ENCODE measurements at places on chromosomes 1 and 21.

GRCh38 chr1:48841461-48841860, 64.8 kb upstream of the BEND5 start:
- DNase-seq, result no peak

DNA sequence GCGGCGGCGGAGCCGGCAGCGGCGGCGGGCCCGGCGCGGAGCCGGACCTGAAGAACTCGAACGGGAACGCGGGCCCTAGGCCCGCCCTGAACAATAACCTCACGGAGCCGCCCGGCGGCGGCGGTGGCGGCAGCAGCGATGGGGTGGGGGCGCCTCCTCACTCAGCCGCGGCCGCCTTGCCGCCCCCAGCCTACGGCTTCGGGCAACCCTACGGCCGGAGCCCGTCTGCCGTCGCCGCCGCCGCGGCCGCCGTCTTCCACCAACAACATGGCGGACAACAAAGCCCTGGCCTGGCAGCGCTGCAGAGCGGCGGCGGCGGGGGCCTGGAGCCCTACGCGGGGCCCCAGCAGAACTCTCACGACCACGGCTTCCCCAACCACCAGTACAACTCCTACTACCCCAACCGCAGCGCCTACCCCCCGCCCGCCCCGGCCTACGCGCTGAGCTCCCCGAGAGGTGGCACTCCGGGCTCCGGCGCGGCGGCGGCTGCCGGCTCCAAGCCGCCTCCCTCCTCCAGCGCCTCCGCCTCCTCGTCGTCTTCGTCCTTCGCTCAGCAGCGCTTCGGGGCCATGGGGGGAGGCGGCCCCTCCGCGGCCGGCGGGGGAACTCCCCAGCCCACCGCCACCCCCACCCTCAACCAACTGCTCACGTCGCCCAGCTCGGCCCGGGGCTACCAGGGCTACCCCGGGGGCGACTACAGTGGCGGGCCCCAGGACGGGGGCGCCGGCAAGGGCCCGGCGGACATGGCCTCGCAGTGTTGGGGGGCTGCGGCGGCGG, 1.0 kb downstream of the ARID1A start:
- DNase-seq, result peak; percentile 29

DNA sequence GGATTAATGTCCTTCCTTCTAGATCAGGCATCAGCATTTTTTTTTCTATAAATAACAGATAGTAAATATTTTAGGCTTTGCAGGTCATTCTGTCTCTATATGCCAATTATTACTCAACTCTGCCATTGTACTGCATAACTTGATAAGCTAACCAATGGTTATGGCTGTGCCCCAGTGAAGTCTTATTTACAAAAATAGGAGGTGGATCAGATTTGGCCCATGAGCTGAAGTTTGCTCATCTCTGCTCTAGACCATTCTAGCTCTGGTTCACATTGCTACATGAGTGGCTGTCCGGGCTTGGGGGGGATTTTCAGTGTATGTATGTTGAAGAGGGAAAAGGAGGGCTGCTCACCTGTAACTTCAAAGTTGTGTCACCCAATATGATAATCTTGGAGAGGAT, 10.1 kb downstream of the RAB7B start:
- DNase-seq, result no peak

DNA sequence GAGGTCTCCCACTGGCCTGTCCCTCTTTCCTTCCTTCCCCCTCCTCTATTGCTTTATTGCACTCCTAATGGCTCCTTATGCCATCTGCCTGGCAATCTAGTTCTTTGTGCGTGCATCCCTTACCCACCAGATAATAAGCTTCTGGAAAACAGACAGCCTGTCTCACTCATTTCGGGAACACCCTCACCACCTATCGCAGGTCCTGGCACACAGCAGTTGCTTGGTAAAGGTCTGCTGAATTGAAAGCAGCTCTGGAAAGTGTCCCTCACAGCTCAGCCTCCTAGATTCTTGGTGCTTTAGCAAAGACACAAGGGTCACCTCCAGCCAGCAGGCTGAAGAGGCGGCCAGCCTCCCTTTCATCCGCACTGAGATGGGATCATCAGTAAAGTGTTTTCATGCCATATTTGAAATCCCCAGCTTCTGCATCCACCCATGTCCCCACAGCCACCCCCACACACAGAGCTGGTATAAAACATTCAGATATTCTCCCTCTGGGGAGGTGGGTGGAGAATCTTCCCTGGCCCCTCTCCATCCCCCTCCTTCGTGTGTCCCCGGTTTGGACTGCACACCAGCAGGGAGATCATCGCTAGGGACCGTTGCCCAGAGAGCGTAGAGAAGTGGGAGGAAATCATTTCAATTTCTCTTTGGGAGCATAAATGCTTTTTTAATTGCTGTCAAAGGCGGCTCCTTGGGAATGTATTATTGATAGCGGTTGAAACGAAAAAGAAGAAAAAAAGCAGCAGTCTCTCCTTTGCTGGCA, 29.1 kb upstream of the ATP2B4 start:
- DNase-seq, result no peak

DNA sequence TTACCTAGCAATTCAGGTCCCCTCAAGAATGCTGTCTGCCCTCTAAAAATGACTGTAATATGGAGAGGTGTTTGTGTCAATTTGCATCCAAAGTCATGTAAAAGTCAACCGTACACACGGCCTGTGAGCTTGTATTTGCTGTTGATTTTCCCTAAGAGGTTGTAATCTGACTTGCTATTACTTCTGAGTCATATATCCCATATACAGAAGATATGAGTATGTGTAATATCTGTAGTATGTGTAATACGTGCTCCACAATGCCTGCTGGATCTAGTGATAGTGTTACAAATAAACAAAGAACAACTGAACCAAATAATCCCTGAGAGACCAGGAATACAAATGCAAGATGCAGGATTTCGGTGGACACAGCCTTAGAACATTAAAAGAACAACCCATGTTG, 1.4 kb upstream of the KCNJ6 start:
- DNase-seq, result no peak

- no peak for DNase-seq
Measured at GRCh38 chr21:42526379-42526727, 12.7 kb downstream of the SLC37A1 start.

- no peak for DNase-seq
Measured at GRCh38 chr21:16583556-16583955, 853.8 kb downstream of the USP25 start.

- peak; percentile 57 for DNase-seq
Measured at GRCh38 chr1:58162952-58163550, 383.5 kb downstream of the OMA1 start.

DNA sequence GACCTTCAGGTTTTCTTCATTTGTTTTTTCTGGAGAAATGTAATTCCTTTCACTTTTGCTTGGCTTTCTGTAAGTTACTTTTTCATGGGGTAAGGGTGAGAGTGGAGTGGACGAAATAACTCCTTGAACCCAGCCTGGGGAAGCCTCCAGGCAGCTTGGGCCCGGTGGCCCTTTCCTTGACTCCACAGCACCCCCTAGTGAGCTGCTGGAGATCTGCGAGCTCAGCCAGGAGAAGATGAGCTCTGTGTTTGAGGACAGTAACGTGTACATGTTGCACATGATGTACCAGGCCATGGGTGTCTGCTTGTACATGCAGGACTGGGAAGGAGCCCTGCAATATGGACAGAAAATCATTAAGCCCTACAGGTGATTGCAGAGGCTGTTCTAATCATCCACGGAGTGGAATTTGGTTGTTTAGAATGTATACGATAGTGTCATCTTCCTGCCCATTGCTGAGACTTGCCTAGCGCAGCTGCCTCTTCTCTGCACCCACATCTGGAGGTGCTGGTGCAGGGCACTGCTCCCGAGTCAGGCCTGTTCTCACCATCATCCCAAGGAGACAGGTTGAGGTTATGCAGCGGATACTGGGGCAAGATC, 51.0 kb downstream of the SMYD2 start:
- DNase-seq, result peak; percentile 61

GRCh38 chr1:105462308-105462707, 1594.2 kb upstream of the PRMT6 start:
- no peak for DNase-seq

DNA sequence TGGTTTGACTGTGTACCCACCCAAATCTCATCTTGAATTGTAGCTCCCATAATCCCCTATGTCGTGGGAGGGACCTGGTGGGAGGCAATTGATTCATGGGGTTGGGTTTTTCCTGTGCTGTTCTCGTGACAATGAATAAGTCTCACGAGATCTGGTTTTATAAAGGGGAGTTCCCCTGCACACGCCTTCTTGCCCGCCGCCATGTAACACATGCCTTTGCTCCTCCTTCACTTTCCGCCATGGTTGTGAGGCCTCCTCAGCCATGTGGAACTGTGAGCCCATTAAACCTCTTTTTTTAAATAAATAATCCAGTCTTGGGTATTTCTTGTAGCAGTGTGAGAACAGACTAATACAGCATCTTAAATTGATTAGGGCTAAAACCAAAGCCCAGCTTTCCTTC, 22.6 kb upstream of the RERE start:
- DNase-seq, result no peak

DNA sequence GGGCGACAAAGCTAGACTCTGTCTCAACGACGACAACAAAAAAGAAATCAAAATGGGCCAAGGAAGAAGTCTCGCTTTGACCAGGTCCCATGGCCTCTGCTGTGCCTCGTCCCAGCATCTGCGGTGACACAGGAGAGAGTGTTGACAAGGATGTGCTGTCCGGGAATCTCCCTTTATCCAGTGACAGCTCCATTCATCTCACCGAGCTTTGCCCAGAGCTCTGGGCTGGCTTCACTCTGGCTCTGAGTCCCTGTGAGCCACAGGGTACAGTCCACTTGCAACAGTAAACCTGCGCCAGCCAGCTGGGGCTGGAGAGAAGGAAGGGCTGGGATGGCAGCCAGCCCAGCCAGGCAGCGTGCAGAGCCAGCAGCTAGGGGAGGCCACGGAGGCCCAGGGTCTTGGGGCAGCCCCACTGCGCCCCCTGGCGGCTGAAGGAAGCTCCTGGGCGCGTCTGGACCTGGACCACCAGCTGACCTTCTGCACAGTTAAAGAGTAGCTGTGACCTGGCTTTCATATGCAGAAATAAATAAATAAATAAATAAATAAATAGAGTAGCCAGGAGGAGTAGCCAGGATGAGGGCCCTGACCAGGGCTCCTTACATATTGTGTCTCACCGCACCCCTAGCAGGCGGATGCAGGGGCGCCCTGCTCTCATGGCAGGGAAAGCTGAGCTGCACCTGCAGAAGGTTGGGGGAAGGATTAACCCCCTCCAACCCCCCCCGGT, 29.7 kb downstream of the ENO1 start:
- DNase-seq, result peak; percentile 97

GRCh38 chr1:199287206-199287605, 648.4 kb downstream of the PTPRC start:
- DNase-seq, result no peak

DNA sequence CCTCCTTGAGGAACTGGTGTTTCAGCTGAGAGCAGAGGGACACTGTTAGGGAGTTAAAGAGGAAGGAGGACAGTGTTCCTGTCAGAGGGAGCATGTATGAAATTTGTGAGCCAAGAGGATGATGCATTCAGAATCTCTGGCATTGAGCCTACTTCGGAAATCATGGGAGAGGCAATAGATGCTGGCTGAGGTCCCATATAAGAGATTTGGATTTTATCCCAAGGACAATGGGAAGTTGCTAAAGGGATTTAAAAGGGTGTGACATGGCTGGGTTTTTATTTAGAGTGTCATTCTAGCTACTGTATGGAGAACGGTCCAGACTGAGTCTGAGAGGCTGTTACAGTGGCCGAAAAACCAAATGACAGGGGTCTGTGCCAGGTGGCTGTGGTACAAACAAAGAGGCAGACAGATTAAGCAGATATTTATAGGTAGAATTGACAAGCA, 403.2 kb upstream of the B3GALT2 start:
- no peak for DNase-seq

- DNase-seq, result peak; percentile 61
Measured at GRCh38 chr1:147541672-147542568, 619 bp downstream of the BCL9 start.

DNA sequence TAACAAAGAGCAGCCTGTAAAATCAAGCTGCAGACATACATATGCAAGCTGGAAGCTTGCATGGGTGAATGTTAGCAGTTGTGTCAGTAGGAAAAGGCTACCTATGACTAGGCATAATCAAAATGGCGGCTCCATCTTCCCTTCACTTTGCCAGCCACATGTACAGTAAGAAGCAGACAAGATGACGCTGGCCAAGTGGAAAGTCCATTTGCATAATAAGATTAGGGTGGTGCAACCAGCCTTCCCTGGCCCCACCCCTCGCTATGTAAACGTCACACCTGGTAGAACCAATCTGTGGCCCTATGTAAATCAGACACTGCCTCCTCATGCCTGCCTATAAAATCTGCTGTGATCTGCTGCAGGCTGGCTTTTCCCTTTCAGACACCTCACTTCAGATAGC, 171.9 kb upstream of the USP25 start:
- DNase-seq, result no peak

- DNase-seq, result no peak
Measured at GRCh38 chr1:70429219-70429618, 18.2 kb downstream of the CTH start.

- DNase-seq, result no peak
Measured at GRCh38 chr1:151478140-151478812, 19.0 kb upstream of the POGZ start.

- DNase-seq, result no peak
Measured at GRCh38 chr1:30572192-30572591, 151.2 kb downstream of the MATN1 start.

DNA sequence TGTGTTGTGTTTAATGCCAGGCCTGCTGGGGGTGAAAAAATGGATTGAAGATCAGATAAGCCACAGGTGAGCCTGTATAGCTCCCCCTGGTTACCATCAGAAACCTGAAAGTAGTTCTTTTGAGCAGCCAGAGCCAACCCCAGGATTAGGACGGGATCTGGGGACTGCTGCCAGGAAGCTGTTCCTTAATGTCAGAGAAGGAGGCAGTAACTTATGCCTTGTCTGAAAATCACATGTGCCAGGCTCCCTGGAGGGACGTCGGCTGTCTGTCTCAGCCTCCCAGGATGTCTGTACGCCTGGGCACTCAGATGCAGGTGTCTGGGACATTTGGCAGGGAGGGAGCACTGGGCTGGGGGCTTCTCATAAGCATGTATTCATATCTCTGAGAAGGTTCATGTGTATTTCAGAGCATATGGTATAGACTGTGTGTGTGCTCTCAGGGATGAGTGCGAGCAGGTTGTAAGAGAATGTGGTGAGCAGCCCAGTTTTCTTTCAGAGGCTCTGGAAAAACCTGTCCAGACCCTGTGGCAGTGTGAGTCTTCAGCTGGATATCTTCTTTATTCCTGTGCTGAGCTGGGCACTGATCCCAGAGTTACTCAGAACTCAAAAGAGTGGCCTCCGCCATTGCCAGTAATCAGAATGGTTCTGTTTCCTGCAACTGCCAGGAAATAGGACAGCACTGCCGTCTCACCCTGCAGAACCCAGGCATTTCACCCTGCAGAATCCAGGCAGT, 2.8 kb downstream of the FAM43B start:
- DNase-seq, result no peak

GRCh38 chr1:45883658-45884057, 80.2 kb downstream of the MAST2 start:
- no peak for DNase-seq

- no peak for DNase-seq
Measured at GRCh38 chr21:36603221-36603620, 95.7 kb upstream of the SIM2 start.

GRCh38 chr1:165914136-165914798, 86.9 kb downstream of the UCK2 start:
- peak; percentile 54 for DNase-seq
